ENCODE measurements at places on chromosomes 2 and 18. TPM values are rescaled to one million over a fixed set of nuclear protein-coding genes. Genes with fewer than 3 reads are reported as not detected.

Gene GALR1
- total RNA-seq = 0.16 TPM

Gene ARHGAP28
- 42.2 TPM for total RNA-seq

Gene CPO
- not detected for total RNA-seq

Gene SERPINB13
- total RNA-seq = 0.33 TPM

Gene SIX3
- total RNA-seq = 35.2 TPM

Gene UGT1A4
- not detected for total RNA-seq

Gene CD8B2
- total RNA-seq = 0.11 TPM

Gene LHCGR
- 8.3 TPM for total RNA-seq

Gene ZC3H6
- total RNA-seq = 31.9 TPM

Data from camera-type eye (tissue), 1 donor.